Breast epithelium (tissue), 4 donors: ENCODE measurements at places on chromosomes 7 and 10. TPM values are rescaled to one million over a fixed set of nuclear protein-coding genes. Genes with fewer than 3 reads are reported as not detected.

The ELMO1 gene
- 49.5 TPM for total RNA-seq

The GATAD1 gene
- 51.5 TPM for total RNA-seq

GRCh38 chr10:91103384-91104192 lies 116.9 kb upstream of the PCGF5 start:
- H3K4me3 ChIP-seq, result no peak overlapping the region
- DNase-seq, result no peak
- no peak overlapping the region for H3K27ac ChIP-seq
- no peaks in the 10 kb centered on the region for H3K27me3 ChIP-seq
- no peaks in the 10 kb centered on the region for H3K36me3 ChIP-seq
- no peaks in the 10 kb centered on the region for H3K4me1 ChIP-seq

DNA sequence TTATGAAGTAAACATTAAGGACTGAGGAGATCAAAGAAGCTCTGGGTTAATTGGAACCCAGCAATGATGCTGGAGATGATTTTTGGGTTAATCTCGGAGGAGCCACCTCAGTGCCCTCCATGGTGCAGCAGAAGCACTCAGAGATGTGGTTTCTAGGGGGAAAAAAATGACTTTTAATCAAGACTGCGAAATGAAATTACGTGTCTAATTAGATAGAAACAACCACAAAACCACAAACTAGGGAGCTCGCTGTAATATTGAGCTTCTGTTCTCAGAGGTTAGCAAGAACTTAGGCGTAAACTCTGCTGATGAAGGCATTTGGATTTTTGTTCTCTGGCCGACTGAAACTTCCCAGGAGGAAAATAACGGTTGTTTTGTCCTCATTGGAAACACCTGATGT lies 319.0 kb downstream of the GRID1 start:
- H3K27me3 ChIP-seq, result no peaks in the 10 kb centered on the region
- H3K36me3 ChIP-seq, result no peaks in the 10 kb centered on the region
- no peak overlapping the region for H3K4me3 ChIP-seq
- no peak for DNase-seq
- H3K4me1 ChIP-seq, result no peaks in the 10 kb centered on the region
- no peak overlapping the region for H3K27ac ChIP-seq
